ENCODE measurements at places on chromosomes 1 and 21.

DNA sequence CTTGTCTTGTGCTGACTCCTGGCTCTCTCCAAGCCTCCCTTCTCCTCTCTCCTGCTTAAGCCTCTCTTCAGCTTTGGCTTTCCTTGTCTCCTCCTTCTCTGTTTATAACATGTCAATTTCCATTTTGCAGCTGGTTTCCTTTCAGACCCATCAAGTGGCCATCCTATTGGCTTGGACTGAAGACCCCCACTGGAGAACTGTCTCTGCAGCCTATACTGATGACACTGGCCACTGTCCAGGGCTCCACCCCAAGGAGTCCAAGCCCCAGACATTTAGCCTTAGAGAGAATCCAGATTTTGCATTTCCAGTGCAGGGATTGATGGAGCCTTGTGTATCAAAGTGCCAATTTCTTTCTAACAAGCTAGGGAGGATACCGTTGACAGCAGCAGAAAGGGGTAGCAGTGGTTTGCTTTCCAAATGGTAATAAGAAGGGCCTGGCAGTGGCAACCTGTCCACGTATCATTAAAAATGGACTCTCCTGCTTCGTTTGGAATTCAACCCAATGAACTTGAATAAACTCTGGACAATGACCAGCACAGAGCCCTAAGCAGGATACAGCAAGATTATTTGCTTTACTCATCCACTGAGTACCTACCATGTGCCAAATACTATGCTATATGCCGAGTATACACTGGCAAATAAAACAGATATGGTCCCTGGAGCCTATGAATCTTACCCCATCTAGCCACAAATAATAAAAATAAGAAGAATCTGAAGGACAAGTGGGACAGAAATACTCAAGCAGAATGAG is 6.5 kb downstream of the OVAAL start:
- no peak for DNase-seq

- DNase-seq = no peak
Measured at GRCh38 chr1:152109998-152110294, 5.3 kb downstream of the TCHH start.

GRCh38 chr1:26287033-26287711 is 7.3 kb downstream of the SH3BGRL3 start:
- no peak for DNase-seq

GRCh38 chr1:229027622-229028182 is 243.2 kb upstream of the RAB4A start:
- DNase-seq = no peak

- DNase-seq = no peak
Measured at GRCh38 chr1:208643005-208643597, 398.9 kb upstream of the PLXNA2 start.

Measured in activated CD8-positive, alpha-beta memory T cell treated with anti-CD3 and anti-CD28 coated beads for 4 hours (primary cell).